ENCODE measurements at places on chromosomes 7 and 10.
A peak's percentile ranks its signal among the peaks of the same experiment; 100 is the strongest.

DNA sequence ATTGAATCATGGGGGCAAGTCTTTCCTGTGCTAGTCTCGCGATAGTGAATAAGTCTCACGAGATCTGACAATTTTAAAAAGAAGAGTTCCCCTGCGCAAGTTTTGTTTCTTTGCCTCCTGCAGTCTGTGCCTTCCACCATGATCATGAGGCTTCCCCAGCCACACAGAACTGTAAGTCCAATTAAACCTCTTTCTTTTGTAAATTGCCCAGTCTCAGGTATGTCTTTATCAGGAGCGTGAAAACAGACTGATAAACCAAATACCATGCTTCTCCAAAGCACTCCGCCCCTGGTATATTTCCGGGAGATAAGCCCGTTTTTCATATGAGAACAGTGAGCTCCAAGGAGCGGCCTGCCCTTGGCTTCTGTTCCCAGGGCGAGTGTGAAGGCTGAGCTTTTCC lies 118.9 kb downstream of the EVX1 start:
- no peak for DNase-seq

- no peak for DNase-seq
These were observed 1.4 kb downstream of the WNT16 start for GRCh38 chr7:121330053-121330833.

GRCh38 chr7:76424413-76425111 lies at the start of gene ZP3:
Gene ZP3, plus strand, starts transcription at chr7:76424950. Its CDS starts 15 bp downstream, at chr7:76424965.
- no peak for DNase-seq

- no peak for DNase-seq
These were observed 678.4 kb downstream of the PHTF2 start for GRCh38 chr7:78476851-78477405.

GRCh38 chr10:108574233-108574632 lies 1349.1 kb downstream of the XPNPEP1 start:
- DNase-seq = no peak

DNA sequence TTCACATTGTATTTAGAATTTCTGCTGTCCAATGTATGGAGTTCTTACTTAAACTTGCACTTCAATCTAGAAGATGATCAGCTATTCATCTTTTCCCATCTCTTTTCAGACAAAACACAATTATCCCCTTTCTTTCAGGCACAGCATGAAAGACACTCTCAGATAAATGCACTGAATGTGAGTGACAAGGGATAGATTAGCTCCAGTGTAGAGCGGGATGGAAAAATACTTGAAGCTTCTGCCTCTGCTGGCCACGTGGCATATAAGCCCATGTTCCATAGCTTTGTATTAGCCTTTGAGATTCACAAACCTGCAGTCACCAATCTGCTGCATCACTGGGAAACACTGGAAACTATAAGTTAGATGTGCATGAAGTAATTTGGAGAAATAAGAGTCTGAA lies 162.2 kb upstream of the FAM3C start:
- DNase-seq = no peak

- DNase-seq = no peak
These were observed 79.1 kb upstream of the NEUROD6 start for GRCh38 chr7:31419505-31420055.

GRCh38 chr7:14045651-14046050 lies 56.2 kb upstream of the ETV1 start:
- no peak for DNase-seq

- DNase-seq = no peak
These were observed 99.1 kb downstream of the SND1 start for GRCh38 chr7:127751062-127751461.

DNA sequence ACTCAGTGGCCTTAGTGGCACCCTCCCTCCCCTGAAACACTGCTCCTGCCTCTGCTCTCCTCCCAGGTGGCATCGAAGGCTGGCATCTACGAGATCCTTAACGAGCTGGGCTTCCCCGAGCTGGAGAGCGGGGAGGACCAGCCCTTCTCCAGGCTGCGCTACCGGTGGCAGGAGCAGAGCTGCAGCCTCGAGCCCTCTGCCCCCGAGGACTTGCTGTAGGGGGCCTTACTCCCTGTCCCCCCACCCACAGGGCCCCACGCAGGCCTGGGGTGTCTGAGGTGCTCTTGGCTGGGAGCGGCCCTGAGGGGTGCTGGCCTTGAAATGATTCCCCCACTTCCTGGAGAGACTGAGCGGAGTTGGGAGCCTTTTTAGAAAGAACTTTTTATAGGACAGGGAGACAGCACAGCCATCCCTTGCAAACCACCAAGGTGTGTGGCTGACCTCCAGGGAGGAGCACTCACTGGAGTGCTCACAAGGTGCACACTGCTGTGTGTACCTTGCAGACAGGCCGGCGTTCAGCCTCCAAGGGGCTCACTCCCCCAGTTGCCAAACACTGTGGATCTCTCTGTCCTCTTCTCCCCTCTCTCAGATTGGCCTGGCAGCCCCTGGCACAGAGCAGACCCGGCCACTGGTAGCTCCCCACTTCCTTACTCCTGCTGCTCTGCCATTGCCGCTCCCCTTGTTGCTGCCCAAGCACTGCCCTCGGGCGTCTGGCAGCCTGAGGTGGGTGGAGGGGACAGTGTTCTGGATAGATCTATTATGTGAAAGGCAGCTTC lies 35.8 kb downstream of the PRF1 start:
- no peak for DNase-seq

- no peak for DNase-seq
These were observed 155.8 kb downstream of the REEP3 start for GRCh38 chr10:63677001-63677400.

GRCh38 chr10:112724404-112724991 lies 225.5 kb upstream of the TCF7L2 start:
- no peak for DNase-seq

GRCh38 chr10:25999295-25999981 lies 65.4 kb downstream of the MYO3A start:
- no peak for DNase-seq

DNA sequence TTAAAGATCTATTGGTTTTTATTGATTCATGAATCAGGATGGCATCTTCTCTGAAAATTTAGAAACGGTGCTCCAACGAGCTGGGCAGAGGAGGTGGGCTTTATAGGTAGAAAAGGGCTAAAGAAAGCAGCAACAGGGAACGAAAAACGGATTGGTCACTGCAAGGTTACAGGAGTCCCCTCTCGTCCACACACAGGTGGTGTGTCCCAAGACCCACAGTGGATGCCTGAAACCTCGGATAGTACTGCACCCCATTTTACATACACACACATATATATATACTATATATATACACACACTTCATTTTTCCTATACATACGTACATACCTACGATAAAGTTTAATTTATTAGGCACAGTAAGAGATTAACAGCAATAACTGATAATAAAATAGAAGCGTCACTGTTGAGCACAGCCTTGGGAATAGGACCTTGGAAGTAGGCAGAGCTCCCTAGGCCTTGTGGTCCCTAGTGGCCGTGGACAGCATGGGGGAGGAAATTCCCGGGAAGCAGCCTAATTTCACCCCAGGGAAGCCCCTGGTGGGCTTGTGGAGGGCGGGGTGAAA lies 737 bp upstream of the NUB1 start:
- no peak for DNase-seq

DNA sequence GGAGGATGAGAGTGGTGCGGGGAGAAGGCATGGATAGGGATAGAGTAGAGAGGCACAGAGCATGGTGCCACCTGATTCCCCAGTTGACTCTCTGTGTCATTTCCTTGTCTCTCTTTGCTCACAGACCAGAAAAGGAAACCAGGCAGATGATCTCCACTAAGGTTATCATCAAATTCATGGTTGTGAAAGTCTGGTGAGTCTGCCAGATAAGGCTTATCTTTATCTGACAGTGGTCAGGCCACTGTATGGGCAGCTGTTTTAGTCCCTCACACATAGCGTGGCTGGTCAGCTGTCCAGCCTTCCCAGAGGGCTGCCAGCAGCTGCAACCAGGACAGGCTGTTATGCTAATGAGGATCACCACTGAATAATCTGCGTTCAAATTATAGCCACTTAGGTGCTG lies 99.0 kb downstream of the ADRA2A start:
- DNase-seq = no peak

GRCh38 chr10:114304571-114305421 lies 65.7 kb downstream of the VWA2 start:
- DNase-seq = peak; percentile 12

GRCh38 chr10:114933588-114933987 lies 4.4 kb upstream of the TRUB1 start:
- DNase-seq = no peak

DNA sequence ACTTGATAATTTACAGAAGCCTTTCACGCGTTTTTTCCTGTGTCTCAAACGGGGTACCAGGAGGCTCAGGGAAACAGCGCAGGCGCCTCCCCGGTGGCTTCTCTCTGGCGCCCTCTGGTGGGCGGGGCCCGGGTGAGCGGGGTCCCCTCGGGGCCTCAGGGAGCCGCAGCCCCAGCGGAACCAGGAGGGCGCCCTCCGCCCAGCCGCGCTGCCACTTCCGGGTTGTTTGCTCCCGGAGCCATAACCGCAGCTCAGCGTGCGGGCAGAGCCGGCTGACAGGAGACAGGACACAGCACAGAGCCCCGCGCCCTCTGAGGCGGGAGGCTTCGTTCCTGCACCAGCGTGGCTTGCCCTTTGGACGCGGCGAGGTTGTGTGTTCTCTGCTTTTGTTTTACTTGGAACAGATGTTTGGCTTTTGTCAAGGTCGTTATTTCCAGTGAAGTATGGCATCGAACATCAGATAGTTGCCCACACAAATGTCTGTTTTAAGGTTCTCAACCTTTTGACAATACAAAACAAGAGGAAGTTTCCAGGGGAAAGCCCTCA lies 6.9 kb upstream of the CYP2E1 start:
- peak; percentile 93 for DNase-seq

DNA sequence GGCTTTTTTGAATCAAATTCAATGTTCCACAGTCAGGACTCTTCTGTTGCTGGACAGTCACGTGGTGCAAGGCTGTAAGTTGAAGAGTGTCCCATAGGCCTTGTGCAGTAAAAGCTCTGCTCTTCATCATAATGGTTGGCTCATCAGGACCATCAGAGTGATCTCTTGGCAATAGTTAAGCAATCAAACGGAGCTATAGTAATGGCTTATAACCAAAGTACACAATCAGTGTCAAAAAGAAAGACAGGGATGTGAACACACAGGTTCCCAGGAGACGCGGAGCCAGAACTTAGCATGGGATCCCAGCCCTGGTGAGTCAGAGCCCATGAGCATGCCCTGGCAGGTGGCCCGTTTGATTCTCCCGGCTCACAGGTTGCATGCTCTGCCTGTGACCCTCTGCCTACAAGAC lies 10.8 kb upstream of the GPNMB start:
- no peak for DNase-seq

DNA sequence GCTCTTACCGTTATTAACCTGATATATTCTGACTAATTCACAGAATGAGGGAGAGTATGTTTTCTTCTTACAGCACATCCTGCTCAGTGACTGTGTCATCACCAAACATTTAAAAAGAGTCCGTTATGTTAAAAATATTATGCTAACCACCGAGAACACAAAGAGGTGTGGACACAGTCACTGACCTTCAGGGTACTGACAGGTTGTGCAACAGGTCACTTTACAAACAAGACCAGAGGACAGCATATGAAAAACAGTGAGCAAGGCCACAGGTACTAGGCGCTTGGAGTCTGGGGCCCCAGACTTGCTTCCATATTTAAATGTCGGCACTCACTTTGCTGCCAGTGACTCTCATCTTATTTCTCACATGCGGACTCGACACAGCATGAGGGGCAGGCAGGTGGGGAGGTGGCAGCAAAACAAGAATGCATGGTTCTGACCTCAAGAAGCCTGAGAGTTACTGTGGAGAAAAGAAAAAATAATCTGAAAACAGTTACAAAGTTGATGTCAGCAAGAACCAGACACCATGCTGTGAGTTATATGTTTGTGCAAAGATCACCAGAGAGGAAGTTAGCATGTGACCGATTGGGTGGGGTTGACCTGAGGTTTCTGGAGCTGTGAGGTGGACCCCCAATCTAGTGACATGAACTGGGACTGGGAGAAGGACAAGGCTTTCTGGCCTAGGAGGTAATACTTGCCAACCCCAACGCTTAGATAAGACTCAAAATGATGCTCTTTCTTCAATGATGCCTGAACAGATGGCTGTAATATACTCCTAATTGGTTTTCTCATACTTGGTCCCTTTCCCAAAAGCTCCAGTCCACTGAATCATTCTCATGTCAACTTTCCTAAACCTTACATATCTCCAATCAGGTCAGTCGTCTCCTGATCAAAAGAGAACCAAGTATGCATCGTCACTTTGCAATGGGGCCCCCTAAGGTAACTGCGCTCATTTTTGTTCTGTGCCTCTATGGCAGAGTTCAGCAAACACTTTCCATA lies 102.4 kb downstream of the HIPK2 start:
- DNase-seq = no peak

- DNase-seq = no peak
These were observed 47.1 kb upstream of the ZNRF2 start for GRCh38 chr7:30237271-30237695.

DNA sequence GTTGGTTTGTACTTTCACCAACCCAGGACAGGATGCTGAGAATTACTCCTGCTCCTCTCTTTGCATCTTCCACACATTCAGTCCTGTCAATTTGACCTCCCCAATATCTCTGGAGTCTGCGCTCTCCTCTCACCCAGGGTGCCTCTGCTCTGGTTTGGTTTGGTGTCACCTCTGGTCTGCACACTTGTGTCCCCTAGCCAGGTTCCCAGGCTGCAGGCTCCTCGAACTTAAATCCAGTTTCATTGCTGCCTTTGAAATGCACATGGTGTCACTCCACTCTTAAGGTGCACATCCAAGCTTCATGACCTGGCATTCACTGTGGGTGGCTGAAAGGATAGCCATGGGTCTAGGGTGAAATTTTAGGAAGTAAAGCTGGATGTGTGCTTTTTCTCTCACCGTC lies 271.6 kb downstream of the RPS24 start:
- no peak for DNase-seq

DNA sequence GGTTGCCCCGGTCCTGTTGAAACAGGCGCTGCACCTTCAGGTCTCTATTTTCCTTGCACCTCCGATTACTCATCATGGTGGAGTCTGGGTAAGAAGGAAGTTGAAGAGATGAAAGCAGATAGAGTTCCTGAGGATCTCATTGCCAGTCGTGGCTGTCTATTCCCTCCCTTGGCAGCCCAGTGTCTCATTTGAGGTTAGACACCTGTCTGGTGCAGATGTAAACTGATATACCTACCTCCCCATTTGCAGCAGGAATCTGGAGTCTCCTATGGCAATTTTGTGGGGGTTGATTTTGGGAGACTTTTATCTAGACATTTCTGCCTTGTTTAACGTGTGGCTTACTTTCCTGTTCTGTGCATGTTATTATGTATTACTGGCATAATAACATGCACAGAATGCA lies 212.1 kb downstream of the BICC1 start:
- no peak for DNase-seq

DNA sequence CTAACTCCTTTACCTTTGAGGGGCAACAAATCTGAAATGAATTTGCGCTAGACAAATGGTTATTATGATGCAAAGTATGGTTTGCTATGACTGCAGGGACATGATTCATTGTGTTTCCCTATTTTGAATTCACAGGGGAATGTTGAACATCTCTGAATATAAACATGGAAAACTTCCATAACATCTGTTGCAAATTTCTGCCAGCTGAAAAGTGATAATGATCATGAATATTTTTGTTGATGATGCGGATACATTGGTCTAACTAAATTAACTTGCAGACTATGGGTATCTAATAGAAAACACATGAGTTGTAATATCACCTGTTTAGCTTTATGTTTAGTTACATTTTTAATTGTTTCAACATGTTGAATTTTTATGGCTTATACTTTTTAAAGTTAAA lies 1325.5 kb downstream of the REEP3 start:
- no peak for DNase-seq
